ENCODE measurements at places on chromosomes 3 and 15.

- no peak for DNase-seq
Observed at GRCh38 chr3:186960347-186960746, 30.0 kb downstream of the ST6GAL1 start.

- DNase-seq: no peak
Observed at GRCh38 chr15:68833700-68834331, 13.1 kb upstream of the ANP32A start.

GRCh38 chr15:60773901-60774300, 295.0 kb upstream of the ICE2 start:
- DNase-seq: no peak

- DNase-seq: no peak
Observed at GRCh38 chr15:40902605-40903561, 8.6 kb downstream of the VPS18 start.

GRCh38 chr3:60289341-60290121, 961.7 kb downstream of the FHIT start:
- DNase-seq: no peak

- DNase-seq: no peak
Observed at GRCh38 chr3:196708467-196708866, 3.6 kb downstream of the CEP19 start.

DNA sequence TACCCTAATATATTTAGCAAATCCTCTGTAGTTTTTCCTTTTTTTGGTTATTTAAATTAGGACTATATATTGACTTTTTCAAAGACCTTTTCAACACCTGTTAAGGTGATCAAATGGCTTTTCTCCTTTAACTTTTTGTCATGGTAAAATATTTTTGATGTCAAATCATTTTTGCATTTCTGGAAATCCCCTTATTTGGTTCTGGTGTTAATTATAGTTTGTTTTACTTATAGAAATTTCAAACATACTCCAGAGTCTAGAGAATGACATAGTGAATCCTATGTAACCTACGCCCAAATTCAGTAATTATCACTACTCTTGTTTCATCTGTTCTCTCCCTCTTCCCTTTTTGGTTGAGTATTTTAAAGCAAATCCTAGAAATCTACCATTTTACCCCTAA, 121.3 kb upstream of the TBL1XR1 start:
- no peak for DNase-seq

DNA sequence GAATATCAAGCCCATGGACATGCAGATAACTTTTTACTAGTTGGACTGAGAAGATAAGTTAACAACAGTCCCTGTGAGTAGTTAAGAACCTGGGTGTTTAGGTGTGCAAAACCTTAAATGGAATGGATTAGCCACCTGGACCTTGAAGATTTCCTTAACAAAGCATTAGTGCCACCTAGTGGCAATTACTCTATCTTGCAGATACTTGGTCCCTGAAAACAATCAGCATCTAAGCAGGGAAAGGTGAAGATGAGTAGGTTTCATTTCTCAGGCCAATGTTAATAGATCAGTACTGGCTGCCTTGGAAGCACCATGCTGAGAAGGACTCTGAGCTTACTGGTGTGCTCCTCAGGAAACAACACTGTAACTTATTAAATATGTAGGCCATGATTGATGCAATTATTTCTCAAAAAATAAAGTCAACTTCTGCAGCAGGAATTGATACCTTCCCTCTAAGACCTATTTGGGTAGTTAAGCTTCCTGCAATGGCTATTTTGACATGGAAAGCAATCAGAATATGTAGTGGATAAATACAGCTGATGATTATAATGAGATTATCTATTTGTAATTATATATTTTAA, 329.4 kb downstream of the TBC1D5 start:
- DNase-seq: peak; percentile 3

DNA sequence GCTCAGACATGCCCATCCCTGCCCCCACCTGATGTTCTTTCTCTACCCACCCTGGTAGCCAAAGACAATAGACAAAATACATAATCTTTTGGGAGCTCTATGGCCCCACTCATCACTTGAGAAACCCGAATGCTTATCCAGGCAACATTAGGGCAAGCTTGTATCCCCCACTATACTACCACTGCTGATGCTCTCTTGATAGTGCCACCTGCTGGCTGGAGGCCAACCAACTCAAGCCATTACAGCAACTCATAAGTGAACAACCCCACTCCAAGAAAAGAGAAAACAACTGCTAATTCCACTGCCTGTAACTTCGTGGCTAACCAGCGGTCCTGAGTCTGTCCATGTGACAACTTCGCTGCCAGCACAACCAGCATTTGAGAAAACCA, 342.5 kb upstream of the TGFBR2 start:
- no peak for DNase-seq

DNA sequence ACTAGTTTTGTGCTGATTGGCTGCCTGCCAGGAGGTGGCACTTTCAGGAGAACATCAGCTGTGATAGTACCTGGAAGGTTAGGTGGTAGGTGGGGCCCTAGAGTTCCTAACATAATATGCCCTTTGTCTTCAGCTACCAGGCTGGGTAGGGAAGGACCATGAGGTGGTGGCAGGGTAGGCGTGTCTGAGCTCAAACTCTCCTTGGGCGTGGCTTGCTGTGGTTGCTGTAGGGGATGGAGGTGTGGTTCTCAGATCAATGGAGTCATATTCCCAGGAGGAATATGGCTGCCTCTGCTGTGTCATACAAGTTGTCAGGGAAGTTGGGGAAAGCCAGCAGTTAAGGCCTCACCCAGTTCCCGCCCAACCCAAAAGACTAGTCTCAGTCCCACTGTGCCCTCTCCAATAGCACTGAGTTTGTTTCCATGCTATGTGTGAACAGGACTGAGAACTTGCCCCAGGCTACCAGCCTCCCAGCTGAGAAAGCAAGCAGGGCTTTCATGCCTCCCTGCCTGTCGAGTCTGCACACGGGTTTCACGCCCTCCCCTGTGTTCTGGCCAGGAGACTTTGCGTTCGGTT, 107.7 kb downstream of the CHCHD4 start:
- no peak for DNase-seq

DNA sequence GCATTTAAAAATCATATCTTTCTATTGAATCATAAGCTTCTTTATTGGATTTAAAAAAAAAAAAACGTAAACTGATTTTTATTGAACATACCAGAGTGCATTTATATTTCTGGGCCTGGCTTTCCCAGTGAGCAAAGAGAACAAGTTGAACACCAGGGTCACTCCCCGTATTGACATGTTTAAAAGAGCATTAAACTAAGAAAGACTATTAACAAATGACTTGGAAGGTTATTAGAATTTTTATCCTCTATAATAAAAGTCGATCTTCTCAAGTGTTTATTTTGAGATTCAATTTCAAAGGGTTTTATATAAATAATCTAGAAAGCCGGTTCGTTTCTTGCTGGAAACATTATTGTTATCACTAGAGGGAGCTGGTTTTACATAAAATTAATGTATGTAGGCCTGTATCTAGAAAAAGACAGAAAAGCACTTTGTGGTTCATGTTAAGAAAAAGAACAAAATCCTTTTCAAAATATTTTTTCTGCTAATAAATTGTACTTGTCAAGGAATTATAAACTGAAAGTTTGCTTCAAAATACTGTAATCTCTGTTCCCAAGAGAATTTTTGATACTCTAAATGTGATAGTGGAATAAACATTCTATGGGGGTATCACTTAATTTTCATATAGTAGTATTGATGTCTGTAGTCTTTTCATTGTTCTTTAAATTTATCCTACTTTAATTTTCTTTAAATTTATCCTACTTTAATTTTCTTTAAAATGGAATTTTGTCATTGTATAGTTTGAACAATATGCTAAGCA, 321.8 kb upstream of the MME start:
- no peak for DNase-seq

DNA sequence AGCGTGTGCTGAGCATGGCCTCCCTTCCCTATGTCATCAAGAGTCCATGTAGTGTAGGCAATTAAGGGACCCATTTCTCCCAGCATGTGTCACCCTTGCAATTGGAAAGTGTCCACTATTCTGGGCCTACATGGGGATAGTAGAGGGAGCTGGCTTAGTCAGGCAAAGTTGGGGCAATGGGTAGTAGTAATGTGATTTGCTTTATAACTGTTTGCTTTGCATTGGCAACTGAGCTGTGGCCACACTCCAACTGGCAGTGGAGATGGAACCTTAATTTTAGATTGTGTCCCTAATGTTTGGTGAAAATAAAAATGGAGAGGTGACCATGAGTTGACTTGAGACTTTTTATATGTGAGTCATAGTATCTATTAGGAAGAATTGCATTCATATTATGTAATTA, 97.7 kb upstream of the SAMMSON start:
- no peak for DNase-seq

GRCh38 chr3:158407844-158408517, 163.0 kb upstream of the MLF1 start:
- DNase-seq: no peak

- no peak for DNase-seq
Observed at GRCh38 chr3:88142094-88142624, 7.6 kb upstream of the C3orf38 start.

- peak; percentile 2 for DNase-seq
Observed at GRCh38 chr3:158058495-158059130, 47.6 kb downstream of the SHOX2 start.

DNA sequence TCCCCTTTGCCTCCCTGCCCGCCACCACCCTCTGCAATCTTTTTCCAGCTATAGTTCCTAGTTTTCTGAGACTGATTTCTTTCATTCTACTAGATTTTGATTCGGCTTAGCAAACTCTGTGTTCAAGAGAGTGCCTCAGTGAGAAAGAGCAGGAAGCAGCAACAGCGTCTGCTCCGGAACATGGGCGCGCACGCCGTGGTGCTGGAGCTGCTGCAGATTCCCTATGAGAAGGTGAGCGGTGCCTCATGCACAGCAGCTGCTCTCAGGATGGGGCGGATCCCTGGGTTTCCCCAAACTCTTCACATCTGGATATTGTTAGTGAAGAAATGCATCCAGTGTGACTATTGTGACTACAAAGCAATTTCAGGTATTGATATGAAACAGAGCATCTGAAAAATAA, 191.8 kb downstream of the ITPR1 start:
- no peak for DNase-seq

- DNase-seq: no peak
Observed at GRCh38 chr3:119653876-119654275, 6.5 kb downstream of the POPDC2 start.

DNA sequence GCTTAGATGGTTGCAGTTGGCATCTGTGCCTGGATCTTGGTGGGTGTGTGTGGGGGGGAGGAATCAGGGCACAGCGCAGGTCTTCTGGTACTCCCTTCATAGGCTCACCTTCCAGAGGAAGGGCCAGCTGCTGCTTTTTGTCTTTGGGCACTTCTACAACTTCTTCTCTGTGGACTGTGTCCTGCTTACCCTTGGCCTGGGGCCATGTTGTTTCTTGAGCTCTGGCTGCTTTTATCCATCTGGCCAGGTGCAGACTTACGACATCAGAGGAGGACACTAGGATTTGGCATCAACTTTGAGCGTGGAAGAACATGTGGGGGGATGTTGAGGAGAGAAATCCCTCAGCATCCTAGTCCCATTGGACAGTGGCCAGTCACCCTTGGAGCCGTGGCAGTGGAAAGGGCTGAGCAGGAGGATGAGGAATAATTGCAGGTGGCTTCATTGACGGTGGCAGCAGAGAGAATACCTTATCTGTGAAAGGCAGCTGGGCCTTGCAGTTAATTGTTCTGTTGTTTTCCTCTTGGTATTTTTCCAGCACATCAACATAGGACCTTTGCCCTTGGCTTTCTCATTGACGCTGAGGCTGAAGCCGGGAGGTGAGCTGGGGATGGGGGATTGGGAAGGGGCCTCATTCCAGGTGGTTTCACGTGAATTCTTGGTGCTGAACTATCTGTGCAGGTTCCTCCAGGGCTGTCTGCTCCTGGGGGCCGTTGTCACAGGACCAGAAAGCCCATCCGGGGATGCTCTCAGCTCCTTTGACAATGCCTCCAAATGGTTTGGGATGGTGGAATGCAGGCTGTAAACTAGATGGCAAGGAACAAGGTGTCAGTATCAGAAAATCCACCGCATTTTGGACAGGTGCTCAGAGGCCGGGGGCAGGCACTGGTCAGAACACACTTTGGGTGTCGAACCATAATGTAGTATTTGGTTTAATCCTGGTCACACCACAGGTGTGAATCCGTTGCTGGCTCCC, 9.7 kb downstream of the EPHB1 start:
- DNase-seq: no peak

GRCh38 chr3:115512565-115513415, 110.5 kb upstream of the GAP43 start:
- peak; percentile 57 for DNase-seq

GRCh38 chr3:85003479-85003878, 44.7 kb downstream of the CADM2 start:
- DNase-seq: no peak

- no peak for DNase-seq
Observed at GRCh38 chr15:33623010-33623409, 312.2 kb downstream of the RYR3 start.

DNA sequence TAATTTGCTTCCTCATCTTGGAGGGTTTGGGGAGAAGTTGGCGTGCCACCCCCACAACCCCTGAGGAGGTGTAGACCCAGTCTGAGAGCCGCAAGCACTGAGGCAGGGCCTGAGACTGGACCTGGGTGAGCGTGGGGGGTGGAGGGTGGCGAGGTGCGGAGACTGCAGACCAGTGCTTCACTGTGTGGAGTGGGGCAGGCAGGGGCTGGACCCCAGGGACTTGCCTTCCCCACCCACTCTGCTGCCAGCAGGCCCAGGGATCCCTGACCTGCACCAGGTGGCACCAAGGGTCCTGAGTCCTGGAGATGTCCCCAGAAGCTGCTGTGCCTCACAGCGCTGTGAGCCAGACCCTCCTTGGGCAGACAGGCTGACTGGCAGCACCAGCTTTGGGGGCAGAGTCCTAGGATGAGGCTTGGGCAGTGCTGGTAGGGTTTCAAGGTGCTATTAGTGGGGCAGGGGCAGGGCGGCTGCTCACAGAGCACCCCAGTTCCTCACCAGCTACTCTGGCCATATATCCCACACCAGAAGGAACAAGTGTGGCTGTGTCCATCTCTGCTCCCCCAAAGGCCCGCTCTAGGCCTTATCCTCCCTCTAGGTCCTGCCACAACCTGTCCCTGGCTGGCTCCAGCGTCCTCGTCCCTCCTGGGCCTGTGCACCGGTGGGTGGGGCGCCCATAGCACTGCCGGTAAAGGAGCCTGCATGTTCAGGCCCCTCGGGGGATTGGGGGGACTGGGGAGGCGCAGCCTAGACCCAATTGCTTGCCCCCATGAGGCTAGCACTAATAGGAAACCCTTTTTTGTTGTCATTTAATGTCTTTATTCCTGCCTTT, 11.8 kb downstream of the ZBTB47 start:
- no peak for DNase-seq
